ENCODE measurements at places on chromosomes 7 and 10.

- no peak for DNase-seq
Observed at GRCh38 chr7:90520484-90520883, 51.0 kb downstream of the PTTG1IP2 start.

- DNase-seq = no peak
Observed at GRCh38 chr10:119022846-119023552, 6.5 kb upstream of the NANOS1 start.

- no peak for DNase-seq
Observed at GRCh38 chr10:43970717-43971116, 322.0 kb upstream of the ZNF32 start.

- DNase-seq = no peak
Observed at GRCh38 chr7:110947408-110947807, 143.5 kb upstream of the LRRN3 start.

GRCh38 chr7:80597875-80598274 is 40.6 kb upstream of the CD36 start:
- no peak for DNase-seq

DNA sequence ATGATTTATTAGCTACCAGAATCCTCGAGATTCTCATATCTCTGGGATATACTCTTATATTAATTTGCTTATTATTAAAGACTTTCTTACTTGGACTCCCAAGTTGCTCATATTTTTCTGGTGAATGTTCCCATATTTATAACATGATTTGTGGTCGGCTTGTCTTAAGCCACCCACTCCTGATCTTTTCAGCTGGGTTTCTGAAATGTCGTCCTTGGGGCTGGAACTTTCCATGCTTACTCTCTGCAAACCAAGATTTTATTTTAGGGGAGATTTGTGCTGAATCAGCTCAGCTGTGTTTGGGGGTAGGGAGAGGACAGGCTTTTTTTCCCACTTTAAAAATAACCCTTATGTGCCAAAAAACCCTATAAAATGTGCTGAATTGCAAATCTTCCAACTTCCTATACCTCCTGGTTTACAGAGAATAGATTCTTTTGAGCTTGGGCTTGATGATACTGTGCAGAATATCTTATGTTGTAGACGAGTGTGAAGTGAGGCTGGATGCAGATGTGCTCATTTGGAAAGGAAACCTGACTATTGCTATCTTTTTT is 162.1 kb downstream of the SND1 start:
- DNase-seq = no peak

- DNase-seq = no peak
Observed at GRCh38 chr7:142583446-142583845, 165.8 kb upstream of the PRSS1 start.

DNA sequence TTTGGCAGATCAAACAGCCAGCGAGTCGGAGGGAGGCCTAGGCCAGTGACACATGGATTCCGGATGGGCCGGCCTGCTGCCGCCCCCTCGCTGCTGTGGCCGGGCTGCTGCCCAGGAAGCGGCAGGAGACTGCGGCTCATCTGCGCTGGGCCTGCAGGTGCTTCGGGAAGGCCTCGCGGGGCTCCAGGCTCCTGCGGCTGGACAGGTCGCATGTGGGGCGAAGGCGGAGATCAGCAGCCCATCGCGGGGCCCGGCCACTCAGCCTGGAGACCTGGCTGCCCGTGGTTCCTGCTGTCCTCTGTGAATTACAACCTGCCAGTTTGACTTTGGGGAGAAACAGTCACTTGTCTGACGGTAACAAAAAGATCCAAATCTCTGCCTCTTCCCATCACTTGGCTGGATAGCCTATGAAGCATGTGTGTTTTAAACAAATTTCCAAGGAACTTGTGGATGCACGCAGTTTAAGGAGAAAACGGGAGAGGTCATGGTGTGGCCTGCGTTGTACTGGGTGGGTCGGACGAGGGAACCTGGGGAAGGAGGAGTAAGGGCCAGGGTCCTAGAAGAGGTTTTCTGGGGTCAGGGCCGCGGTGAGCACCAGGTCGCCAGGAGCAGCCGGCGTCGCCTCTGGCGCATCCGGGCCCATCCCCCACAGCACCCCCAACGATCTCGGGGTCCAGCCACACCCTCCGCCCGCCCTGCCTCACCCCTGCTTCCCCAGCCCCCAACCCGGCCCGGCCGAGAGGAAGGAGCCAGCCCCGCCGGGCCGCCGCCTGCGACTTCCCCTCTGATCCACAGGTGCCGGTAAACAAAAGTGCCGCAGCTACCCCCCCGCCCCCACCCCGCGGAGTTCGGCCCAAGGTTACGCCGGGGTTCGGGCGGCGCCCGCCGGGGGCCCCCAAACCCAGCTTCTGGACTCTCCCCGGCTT is 1.6 kb downstream of the SPOCK2 start:
- DNase-seq = no peak

DNA sequence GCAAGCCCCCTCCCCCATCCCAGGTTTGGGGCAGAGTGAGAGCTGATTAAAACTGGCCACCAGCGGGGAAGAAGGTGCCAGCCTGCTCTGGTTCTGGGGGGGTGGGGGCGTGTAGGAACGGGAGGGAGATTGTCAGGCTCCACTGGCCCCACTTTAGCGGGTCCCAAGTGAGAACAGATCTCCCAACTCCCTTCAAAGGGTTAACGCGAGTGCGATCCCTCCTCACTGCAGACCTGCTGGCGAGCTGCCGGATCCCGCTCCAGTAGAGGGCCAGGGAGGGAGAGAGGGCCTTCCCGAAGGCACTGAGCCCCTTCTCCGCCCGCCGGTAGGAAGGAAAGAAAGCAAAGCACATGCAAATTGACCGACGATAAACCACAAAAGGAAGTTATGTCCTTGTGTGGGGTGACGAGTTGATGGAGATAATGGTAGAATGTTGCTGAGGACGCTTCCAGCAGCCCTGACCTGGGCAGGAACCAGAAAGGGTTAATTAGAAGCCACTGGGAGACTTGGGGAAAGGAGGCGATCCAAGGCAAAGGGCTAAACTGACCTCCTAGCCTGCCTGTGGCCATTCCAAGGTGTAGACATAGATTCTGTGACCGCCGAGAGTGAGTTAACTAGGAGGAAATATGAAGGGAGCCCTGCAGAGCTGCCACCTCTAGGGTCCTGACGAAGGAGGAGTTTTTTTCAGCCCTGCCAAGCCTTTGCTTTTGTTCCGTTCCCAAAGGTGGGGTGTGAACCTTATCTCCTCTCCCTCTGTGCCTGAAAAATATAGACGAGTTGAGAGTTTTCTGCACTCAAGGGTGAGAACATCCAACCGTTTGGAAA is 1.5 kb downstream of the NRG3 start:
- no peak for DNase-seq

DNA sequence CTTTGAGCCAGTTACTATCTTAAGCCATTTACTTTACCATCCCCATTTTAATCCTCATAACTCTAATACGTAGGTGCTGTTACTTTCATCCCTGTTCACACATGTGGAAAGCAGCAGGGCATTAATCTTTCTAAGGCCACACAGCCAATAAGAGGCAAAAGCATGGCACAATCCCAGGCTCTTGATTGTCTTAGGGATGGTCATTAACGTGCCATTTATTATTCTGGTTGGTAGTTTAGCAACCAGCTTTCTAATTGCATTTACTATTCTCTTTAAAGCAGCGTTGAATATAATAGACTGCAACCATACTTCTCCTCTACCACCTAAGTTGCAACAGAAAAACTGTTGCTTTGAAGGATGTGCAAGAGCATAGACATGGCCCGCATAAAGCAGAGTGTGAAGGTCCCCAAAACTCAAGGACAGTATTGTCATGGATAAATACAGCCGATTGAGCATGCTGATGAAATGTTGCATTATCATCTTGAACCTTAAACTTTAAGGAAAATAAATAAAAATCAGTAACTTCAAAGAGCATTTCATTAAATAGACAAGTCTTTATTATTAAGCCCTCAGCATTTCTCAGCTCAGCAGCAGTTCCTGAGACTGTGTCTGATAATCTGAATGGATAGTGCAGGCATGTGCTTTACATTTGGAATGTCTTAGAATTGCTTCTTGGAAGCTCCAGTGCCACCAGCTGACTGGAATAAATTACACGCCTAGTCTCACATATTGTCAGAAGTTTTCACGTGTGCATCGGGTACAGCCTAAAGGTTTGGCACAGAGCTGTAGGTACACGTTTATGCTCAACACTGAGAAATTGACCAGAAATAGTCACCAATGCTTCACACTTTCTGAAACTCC is 467.1 kb downstream of the SDK1 start:
- no peak for DNase-seq

DNA sequence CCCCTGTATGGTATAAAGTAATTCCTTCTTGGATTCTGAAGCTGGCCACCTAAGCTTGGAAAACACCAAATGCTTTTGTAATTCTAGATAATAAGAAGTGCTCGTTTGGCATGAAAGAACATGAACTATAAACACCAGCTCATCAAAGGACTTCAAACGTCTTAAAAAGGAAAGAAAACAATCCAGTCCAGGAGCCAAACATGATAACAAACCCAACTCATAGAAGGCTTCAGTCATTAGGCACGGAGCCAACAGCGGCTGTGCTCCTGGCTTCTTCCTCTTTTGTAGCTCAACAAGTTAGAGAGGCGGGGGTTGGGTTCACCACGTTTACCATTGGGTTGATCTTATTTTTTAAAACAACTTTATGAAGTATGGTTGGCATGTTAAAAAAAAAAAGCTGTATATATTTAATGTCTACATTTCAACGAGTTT is 56.4 kb upstream of the ECHDC3 start:
- no peak for DNase-seq

DNA sequence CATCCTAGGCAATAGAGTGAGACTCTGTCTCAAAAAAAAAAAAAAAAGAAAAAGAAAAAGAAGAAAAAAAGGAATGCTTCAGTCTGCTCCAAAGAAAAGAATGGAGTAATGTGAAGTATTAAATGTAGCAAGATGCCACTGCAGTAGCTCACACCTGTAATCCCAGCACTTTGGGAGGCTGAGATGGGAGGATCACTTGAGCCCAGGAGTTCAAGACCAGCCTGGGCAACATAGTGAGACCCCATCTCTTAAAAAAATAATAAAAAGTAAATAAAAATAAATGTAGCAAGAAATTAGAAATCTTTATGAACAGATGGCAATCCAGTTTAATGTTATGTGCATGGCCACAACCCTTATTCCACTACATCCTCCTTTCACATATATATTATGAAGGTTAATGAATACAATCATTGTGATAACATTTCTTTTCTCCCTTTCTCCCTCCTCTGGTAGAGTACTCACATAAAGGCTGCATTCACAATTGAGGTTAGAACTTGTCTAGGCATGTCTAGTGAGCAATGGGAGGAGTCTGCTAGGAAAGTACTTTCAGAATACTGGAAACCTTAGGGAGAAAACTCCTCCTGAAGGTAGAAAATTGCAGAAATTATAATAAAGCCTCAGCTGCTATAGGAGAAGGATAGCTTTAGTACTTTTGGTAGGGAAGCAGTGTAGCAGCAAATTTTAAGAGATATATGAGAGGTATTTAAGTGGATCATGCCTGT is 20.4 kb downstream of the KLLN start:
- no peak for DNase-seq

DNA sequence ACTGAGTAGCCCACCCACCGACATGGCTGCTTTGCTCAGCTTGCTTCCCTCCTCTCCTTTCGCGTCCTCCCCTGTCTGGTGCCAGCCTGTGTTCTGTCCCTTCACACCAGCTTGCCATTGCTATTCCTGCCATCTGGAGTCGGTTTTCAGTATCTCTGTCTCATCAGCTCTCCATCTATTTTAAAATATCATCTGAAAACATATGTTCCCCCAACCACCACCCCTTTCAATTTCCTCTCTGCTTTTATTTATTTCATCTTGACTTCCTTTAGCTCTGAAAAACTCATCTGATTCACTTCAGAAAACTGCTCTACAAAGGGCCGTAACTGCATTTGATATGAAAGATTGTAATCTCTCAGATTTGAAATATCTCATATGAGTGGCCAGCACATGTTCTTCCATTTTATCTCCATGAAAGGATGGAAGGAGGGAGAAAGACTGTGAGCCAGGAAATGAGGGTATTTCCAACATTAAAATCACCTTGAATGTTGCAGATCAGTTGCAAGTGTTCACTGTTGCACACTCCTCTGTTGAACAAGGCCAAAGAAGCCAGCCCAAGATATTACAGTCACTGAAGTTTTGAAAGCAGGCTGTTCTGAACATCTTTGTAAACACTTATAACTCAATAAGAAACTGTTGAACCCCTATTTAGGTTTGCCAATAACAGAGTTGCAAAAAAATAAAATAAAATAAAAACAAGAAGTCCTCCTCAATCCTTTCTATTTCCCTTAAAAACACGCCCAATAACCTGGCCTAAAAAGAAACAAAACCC is 202.4 kb upstream of the NEBL start:
- DNase-seq = no peak

- DNase-seq = no peak
Observed at GRCh38 chr10:130221456-130222375, 85.5 kb downstream of the GLRX3 start.

DNA sequence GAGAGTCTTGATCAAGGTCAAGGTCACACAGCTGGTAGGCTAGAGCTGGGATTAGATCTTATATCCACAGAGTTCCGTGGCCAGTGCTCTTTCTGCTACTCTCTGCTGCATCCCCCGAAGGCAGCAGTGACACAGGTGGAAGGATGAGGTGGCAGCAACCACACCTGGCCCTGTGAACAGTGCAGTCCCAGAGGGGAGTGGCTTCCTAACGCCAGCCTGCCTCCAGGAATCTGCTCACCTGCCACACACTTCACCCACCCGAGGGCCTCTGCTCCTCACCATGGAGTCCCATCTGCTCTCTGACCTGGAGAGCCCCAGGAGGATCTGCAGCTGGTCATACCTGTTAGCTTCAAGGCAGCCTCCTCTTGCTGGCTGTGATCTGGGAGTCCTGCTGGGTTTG is 484.2 kb downstream of the PLXNA4 start:
- DNase-seq = no peak

DNA sequence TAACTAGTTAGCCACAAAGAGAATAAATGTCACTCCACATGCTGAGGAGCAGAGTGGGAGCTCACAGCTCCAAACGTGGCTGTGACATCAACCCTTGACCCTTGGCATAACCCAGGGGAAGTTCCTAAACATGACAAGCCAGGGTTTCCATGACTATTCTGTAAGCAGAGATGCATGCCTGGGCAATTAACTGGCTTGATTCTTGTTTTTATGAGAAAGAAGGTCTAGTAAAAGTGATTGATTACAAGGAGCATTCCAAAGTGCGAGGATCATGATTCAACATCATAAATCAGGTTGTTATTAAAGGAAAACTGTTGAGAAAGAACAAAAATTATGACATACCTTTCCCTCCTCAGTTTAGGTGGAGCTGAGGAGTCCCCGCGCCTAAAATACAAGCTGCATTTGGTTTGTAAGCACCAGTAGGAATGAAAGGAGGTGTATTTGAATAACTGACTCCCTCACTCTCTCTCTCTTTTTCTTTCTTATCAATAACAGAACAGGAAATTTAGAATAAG is 108.4 kb downstream of the SFMBT2 start:
- DNase-seq = no peak

- DNase-seq = no peak
Observed at GRCh38 chr10:113053091-113053490, 103.0 kb downstream of the TCF7L2 start.

DNA sequence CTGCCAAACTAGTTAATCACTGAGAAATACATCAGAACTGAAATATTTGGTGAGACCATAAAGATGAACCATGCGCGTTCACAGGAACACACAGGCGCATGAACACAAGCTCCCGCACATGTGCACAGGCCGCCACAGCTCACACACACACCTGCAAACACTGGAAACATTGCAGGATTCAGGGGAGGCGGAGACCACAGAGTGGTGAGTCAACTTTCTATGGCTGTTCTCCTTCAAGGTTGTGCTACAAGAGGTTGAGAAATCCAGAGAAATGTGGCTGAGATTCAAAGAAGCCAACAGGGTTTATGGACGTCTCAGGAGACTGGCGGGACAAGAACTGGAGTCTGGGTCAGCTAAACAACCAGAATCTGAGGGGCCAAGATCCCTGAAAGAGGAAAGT is 17.8 kb downstream of the ESYT2 start:
- DNase-seq = no peak

All from C1 segment of cervical spinal cord (tissue), 14 donors.